Astrocyte (in vitro differentiated cells and primary cell): ENCODE measurements at places on chromosomes 4 and X. TPM values are rescaled to one million over a fixed set of nuclear protein-coding genes. Genes with fewer than 3 reads are reported as not detected.

The RS1 gene
- not detected in 2 replicates for total RNA-seq

The CSAG1 gene
- 0.75 and 1.2 TPM in 2 replicates for total RNA-seq

The MYOZ2 gene
- total RNA-seq, result 0.24 and 1.1 TPM in 2 replicates

The STAP1 gene
- not detected in 2 replicates for total RNA-seq

The H2BW2 gene
- total RNA-seq, result not detected in 2 replicates

The GC gene
- total RNA-seq, result not detected in 2 replicates

The FGF5 gene
- 2.1 and 2.4 TPM in 2 replicates for total RNA-seq

The IRS4 gene
- 0.19 and 1.00 TPM in 2 replicates for total RNA-seq

The NUP62CL gene
- 0.52 TPM in 1 of 2 replicates, not detected in the other for total RNA-seq

The SULT1E1 gene
- 0.34 TPM in 1 of 2 replicates, not detected in the other for total RNA-seq

The IL1RAPL2 gene
- total RNA-seq, result 0.16 and 0.22 TPM in 2 replicates

The UGT2A2 gene
- total RNA-seq, result not detected in 2 replicates

The IL21 gene
- total RNA-seq, result not detected in 2 replicates

The SULT1B1 gene
- 0.11 and 0.24 TPM in 2 replicates for total RNA-seq

The DDX53 gene
- total RNA-seq, result not detected in 2 replicates

The ADH1C gene
- not detected in 2 replicates for total RNA-seq

The ABLIM2 gene
- 0.36 and 0.50 TPM in 2 replicates for total RNA-seq

The TCEAL5 gene
- 0.36 TPM in 1 of 2 replicates, not detected in the other for total RNA-seq

The SPCS3 gene
- 207 and 225 TPM in 2 replicates for total RNA-seq
